ENCODE measurements at places on chromosomes 3 and 15.

- no peak for DNase-seq
Measured at GRCh38 chr3:69299344-69299743, 86.5 kb downstream of the FRMD4B start.

GRCh38 chr3:169618894-169619792 is 44.4 kb downstream of the MECOM start:
- DNase-seq, result no peak

GRCh38 chr3:133940536-133940935 is 44.9 kb upstream of the RAB6B start:
- peak; percentile 8 for DNase-seq

GRCh38 chr15:51982770-51983103 is 11.2 kb upstream of the LEO1 start:
- DNase-seq, result no peak

DNA sequence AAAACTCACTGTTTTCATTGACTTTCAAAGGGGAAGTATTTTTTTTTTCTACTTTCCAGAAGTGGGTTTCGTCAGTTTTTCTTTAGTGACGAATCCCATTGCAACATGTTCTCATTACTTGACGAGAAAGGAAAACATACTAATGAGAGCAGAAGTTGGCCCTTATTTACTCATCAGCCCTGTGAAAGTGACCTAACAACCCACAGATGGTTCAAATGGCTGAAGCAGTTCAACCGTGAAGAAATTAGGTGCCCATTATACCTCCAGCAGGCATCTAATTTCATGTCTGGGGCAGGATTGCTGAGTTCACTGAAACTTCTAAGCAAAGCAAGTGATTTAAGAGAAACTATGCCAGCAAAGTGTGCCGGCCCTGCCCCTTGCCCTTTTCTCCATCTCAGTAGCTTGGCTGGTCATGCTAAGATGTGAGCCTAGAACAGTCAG is 9.0 kb downstream of the AQP9 start:
- no peak for DNase-seq

GRCh38 chr3:19226479-19226878 is 78.2 kb downstream of the KCNH8 start:
- no peak for DNase-seq

GRCh38 chr15:75042730-75043508 is 19.5 kb downstream of the PPCDC start:
- DNase-seq, result peak; percentile 73

DNA sequence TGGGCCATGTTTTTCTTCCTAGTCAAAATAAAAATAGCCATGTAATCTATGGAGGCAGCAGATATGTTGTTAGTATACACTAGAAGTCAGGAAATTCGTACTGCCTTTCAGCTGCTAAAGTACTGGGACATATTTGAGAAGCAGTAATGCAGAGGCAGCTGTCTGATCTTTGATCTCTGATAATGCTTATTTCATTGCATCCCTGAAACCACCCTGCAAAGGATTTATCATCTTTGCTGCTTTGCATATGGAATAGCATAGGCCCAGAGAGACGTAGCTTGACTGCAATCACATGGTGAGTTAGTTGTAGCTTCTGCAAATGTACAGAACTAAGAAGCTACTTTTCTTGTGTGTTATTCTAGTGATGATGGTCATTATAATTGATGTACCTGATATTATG is 52.4 kb downstream of the RBM6 start:
- no peak for DNase-seq

DNA sequence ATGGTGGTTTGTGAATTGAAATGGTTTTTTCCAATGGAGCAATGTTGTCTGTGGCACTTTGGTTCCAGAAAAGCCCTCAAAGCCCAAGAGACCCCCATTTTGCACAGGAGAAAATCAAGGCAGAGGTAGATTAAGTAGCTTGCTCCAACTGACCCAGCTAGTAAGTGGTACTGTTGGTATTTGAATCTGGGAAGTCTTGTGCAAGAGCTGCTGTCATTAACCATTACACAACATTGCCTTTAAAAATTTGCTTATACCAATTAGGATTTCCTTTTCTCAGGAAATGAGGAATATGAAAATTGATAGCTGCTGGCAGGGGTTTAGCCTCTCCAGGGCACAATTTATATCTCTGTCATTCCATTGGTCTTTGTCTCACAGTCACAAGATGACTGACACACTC is 102.4 kb upstream of the UBE3A start:
- DNase-seq, result no peak

DNA sequence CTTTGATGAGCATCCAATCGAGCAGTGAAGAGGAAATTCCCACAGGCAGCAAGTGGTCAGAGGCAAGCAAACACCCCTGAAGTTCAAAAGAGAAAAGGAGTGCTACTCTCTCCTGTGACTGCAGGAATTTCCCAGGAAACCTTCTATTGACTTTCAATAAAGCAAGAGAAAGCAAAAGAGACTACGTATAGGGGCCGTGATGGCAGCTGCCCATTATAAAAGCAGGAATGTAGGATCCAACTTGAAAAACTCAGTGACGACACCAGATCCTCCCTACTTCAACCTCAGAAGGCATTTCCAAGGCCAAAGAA is 53.1 kb upstream of the IP6K2 start:
- no peak for DNase-seq

DNA sequence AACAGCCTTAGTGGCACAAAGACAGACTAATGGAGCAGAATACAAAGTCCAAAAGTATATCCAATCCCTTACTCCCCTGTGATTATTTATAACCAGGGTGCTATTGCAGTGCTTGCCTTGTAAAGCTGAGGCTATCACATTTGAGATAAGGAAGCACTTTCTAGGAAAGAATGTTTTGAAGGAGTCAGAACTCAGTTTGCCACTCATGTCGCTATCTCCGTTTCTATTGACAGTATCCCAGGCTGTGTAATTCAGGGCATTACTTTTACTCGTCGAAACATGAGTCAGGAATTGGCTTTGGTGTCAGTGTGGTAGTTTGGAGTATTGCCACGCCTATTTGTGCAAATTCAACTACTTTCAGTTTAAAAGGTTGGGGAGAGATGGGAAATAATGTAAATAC is 78.4 kb downstream of the FBXL2 start:
- DNase-seq, result no peak

DNA sequence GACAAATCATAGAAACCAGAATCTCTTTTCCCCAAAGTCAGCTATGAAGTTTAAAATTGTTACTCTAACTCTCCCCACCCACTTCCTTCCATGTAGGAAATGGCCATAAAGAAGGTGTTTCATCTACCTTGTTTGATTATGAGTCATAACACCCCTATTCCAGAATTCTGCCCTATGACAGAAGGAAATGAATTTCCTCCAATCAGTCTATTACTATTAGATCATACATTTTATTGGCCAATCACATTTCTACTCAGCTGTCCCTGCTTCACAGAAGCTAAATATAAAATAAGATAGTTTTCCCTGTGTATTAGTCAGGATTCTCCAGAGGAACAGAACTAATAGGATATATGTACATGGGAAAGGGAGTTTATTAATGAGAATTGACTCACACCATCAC is 102.1 kb downstream of the TGFBR2 start:
- DNase-seq, result no peak

DNA sequence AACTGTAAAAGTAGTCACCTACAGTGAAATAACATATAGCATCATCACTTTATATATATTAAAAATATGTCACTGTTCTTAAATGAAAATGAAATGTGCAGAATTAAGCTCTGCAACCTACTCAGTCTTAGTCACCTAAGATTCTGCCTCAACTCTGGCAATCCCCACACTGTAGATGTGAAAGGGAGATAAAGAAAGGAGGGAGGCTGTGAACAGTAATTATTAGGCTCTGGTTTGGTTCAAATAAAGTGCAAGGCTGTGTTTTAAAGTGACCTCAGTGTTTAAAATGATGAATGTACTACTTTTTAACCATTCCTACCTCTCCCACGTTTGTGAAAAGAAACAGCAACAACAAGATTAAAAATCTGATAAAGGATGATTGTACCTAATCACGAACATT is 72.2 kb downstream of the ATP8B4 start:
- no peak for DNase-seq

DNA sequence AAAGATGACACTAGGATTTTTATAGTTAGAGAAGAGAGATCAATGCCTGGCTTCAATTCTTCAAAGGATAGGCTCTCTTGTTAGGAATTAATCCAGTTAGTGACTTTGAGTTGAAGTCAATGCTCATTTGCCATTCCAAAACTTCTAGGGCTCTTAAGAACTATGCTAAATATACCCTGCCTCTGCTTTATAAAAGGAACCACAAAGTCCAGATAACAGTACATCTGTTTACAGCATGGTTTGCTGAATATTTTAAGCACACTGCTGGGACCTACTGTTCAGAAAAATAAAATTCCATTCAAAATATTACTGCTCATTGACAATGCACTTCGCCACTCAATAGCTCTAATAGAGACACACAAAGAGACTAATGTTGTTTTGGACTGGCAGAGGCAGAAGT is 786.6 kb upstream of the DPPA4 start:
- DNase-seq, result no peak
